ENCODE measurements at places on chromosomes 16 and 17. TPM values are rescaled to one million over a fixed set of nuclear protein-coding genes. Genes with fewer than 3 reads are reported as not detected.

GRCh38 chr17:79683365-79683764 is 47.4 kb upstream of the ENPP7 start:
- DNase-seq: no peak

GRCh38 chr16:60811051-60811608 is 1225.1 kb downstream of the CDH8 start:
- no peak for DNase-seq

GRCh38 chr17:82826956-82827355 is 12.9 kb downstream of the ZNF750 start:
- DNase-seq: no peak

SHBG gene
- total RNA-seq: 38.0 TPM

PIMREG gene
- 0.67 TPM for total RNA-seq

GRCh38 chr16:60304720-60305119 is 1570.6 kb upstream of the GOT2 start:
- DNase-seq: no peak

PRR29 gene
- total RNA-seq: not detected

Data from Peyer's patch (tissue), 4 donors.